Central memory CD4-positive, alpha-beta T cell (primary cell): ENCODE measurements at places on chromosomes 11 and 22.

DNA sequence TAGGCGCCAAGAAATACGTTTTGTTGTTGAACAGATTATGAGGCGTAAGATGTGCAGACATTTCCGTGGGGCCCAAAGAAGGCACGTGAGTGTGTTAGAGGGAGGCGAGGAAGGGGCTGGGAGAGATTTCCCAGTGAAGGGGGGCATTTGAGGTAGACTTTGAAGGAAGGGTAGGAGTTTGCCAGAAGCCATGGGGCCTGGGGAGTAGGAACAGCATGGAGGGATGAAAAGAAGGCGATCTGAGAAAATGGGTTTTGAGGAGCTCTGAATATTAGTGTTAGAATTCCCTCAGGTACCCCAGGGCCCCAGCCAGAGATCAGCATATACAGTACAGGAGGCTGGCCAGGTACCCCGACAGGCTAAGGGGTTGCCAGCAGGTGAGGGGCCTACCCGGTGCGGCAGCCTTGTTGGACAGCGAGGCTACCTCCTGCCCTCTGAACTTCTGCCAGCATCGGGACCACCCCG, 414 bp upstream of the MIEF1 start:
- no peak for DNase-seq

DNA sequence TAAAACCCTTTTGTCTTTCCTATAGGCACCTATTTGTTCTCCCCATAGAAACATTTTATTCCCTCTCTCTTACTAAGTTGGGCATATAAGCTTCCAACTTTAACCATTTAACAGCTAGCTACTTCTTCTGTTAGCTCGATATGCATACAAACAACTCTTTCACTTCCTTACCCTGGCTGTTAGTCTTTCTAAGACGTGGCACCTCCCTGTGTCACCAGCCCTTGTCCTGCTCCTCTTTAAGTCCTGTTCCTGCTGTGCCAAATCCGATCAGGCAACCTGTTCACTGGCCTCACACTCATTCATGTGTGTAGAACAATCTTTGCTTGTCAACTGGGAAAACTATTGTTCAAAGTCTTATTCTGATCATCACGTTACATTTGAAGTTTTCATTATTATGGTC, 1376.1 kb upstream of the TENM4 start:
- no peak for DNase-seq

DNA sequence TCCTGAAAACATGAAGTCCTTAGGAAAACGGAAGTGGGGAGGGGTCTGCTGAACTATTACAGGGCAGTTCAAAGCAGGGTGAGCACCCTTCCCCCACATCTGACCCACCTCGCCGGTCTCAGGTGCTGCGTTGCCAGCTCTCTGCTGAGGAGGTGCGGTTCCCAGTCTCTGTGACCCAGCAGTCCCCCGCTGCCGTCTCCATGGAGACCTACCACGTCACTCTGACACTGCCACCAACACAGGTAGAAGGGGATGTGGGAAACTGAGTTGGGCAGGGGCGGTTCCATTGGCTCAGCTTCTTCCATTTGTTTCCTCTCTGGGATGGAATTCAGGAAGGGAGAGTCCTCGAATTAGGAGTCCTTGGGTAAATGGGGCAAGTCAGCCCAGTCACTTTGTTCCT, 3.3 kb downstream of the C2CD2L start:
- DNase-seq = no peak

DNA sequence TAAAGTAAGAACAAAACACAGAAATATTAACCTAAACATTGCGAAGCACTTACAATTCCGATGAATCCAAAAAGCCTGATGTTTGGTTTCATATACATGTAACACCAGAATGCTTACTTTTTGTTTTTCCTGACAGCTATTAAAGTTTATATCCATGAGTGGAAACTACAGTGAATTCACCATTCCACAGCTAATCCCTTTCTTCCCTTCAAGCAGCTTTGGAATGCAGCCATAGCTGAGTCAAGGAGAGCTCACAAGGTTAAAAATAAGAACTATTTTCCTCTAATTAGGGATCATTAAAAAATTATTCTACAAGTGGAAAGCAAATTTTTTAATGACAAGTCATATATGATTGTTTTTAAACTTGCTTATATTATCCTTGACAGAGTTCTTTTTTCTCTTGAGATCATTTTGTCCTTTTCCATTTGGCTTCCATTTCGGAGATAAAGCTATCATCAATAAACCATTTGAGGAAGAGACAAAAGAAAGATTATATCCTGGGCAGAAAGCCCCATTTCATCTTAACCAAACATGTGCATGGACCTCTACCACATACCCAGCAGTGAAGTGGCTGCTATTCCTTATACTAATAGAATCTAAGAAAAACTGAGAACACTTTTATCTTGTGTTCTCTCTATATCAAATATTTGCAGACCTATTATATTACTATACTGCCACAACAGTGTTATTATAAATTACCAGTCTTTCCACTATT, 19.7 kb upstream of the FIBIN start:
- no peak for DNase-seq

GRCh38 chr11:130573767-130574166, 125.3 kb downstream of the ADAMTS15 start:
- DNase-seq = no peak

GRCh38 chr11:41519696-41520095, 60.2 kb upstream of the LRRC4C start:
- no peak for DNase-seq

DNA sequence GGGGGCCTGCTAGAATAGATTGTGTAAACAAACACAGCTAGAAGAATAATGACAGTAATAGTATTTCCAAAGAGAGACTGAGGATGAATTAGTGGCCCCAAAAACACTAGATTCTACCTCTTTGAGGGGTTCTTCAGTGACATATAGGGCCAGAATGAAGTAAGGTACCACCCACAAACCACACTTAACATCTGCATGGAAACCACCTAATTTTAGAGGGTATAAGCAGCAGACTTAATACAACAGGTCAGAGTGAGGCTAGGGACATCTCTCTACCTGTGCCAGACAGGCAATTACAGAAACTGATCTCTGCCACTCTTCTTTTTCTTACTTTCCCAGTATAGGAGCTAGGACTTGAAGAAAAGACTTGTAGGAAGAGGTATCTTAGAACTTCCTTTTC, 20.1 kb downstream of the ELP4 start:
- DNase-seq = no peak

GRCh38 chr11:129933262-129933661, 37.9 kb upstream of the NFRKB start:
- DNase-seq = no peak

- no peak for DNase-seq
These were observed 4.9 kb downstream of the LMO1 start for GRCh38 chr11:8258784-8259183.

- no peak for DNase-seq
These were observed 4.3 kb downstream of the RTN4RL2 start for GRCh38 chr11:57464539-57465181.

DNA sequence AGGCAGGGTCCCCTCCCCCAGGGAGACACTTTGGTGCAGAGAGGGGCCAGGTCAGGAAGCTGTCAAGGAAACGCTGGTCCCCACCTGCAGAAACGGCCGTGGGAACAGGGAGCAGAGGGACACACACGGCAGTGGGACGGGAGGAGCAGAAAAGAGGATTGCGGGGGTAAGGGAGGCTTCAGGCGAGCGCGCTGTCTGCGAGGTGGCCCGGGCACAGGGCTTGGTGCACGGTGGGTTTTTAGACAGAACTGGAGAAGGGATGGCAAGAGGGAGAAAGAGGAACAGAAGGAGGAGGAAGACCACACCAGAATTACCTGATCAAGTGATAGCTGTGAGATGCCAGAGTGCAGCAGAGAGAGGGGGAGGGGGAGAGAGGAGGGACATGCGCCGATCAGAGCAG, 6.0 kb upstream of the KLHL35 start:
- DNase-seq = no peak

GRCh38 chr11:108726077-108726800, 61.4 kb downstream of the DDX10 start:
- no peak for DNase-seq

DNA sequence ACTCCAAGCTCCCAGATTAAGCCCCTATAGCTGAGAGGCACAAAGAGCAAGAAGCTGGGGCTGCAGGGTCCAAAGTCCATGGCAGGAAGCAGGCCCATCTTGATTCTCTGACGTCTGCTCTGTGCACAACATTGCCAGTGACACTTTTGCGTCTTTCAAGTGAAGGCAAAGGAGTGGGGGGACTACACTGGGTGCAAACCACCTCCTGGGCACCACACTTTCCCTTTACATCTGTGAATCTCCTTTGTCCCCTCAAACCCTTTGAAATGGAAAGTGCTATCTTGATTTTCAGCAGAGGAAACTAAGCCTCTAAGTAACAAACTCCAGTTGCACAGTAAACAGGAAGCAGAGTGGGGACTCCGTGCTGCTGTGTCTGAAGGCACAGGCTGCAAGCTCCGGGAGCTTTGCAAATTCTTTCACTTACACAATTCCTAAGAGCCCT, 428.0 kb downstream of the LARGE1 start:
- DNase-seq = no peak

DNA sequence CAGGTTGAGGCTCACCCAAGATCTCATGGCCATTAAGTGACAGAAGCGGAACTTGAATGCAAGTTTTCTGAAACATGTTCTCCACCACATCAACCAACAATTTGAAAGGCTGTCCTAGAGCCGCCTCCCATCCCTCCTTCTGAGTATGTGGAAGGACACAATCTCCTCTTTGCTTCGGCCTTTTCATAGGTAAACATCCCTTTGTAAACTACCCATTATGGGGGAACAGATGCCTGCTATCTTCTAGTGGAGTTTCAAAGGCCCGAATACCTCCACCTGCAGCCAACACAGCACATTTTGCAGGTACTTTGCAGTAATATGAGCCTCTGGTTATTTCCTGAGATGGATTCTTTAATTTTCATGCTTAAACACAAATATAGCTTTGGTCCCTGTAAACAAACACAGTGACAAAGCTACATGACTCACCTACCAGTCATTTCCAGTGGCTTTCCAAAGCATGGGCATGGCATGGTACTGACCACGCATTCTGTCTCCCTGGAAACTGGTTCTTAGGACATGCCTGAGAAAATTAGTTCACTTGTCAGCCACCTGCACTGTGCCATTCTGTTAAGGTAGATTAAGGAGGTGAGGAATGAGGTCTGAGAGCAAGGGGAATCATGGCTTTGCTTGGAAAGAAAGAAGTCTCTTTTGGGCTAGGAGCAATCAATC, 60.2 kb downstream of the EHF start:
- DNase-seq = no peak

DNA sequence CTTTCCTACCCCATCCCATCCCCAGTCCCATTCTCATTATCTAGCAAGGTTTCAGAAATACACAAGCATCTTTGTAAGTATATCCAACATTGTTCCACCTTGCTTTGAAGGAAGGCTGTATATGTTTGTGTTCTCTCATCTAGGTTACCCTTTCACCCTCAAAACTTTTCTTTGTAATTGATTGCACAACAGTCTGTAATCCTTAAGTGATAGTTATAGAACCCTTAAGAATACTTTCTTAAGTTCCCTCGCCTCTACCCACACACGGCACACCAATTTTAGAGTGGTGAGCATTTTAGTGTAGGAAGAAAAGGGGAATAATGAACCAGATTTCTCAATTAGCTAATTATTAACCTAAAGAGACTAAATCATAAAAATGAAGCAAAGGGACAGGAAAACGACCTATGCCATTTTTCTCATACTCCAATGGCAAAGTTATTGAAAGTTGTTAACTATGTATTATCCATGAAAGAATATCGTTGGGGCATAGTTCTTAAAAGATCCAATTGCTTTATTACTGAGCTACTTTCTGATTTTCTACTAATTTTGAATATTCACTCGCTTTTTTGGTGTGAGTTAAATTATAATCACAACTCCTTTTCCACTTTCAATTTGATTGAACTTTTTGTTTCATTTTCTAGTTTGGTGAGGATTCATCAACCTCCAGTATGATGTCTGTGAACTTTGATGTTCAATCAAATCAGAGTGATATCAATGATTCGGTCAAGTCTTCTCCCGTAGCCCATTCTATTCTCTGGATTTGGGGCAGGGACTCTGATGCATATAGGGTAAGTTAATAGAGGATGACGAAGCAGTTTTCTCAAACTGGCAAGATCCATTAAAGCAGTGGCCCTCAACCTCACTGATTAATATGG, 44.9 kb downstream of the TTC17 start:
- DNase-seq = no peak

GRCh38 chr11:65539744-65540289, 14.9 kb downstream of the SCYL1 start:
- DNase-seq = no peak

DNA sequence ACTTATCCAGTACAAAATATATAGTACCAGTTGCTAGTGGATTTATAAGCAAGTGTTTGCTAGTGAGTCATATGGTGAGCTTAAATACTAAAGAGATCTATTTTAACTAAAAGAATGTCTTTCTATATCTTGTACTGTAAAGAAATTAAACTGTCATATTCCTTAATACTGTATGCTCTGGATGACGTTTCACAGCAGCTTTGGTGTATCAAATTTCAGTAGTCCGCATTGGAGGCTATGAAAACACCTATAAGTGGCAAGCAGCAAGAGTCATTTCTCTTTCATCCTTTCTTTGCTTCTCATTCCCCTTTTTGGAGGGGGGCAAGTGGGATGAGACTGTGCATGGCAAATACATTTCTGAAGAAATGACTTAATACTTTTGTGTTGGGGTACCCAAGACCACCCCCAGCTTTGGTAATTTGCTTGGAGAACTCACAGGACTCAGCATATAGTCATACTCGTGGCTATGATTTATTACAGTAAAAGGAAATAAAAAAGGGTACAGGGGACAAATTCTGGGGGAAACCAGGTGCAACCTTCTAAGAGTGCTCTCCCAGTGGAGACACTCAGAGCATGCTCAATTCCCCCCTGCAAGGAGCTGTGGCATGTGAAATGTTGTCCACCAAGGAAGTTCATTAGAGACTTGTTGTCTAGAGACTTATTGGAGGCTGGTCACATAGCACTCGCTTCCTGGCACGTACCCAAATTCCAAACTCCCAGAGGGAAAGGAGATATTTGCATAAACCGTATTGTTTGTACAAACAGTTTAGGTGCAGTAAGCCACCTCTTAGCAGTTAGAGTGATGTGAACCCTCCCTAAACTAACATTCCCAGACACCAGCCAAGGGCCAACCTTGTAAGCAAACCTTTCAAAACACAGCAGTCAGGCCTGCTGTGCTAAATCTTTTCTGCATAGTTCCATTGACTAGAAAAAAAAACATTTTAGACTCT, 210.8 kb downstream of the PGR start:
- DNase-seq = no peak

- DNase-seq = no peak
These were observed 1.4 kb upstream of the PHOX2A start for GRCh38 chr11:72245263-72245816.
